ENCODE measurements at places on chromosomes 7 and 10. TPM values are rescaled to one million over a fixed set of nuclear protein-coding genes. Genes with fewer than 3 reads are reported as not detected.

DNA sequence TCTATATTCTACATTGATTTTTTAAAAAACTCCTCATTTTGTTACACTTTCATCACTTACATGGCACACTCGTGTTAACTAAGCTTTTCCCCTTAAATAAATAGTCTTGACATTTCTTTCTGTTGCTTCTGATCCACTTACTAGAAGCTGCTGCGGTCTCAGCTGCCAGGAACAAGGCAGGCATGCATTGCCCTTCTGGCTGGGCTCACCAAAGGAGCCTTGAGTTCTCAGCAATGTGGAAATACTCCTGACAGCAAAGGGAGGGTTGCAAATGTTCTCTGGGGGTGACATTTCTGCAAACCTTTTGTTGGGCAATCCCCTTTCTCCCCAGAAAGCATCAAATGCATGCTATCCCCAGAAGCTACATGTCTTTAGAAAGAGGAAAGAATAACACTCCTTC is 350.1 kb downstream of the PRPF18 start:
- no peak for DNase-seq

- no peak for DNase-seq
Measured at GRCh38 chr10:27457966-27458365, 46.1 kb upstream of the RAB18 start.

DNA sequence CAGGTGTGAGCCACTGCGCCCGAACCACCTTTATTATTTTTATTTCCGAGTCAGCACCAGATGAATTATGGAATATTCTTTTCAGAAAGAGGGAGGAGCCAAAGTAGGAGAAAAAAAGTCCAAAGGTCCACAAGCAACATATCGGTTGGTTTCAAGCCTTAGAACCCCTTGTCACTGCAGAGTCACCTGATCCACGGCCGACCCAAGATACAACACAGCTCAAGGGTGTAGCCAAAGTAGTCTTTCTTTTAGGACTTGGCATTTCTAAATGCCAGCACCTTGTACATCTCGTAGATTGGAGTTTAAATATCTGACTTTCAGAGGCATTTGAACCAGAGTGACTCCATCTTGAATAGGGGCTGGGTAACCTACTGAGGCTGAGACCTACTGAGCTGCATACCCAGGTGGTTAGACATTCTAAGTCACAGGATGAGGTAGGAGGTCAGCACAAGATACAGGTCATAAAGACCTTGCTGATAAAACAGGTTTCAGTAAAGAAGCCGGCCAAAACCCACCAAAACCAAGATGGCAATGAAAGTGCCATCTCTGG is 113.9 kb upstream of the ANLN start:
- no peak for DNase-seq

WNT16 gene
- not detected for polyA plus RNA-seq

HOXA13 gene
- 0.03 TPM for polyA plus RNA-seq

- DNase-seq = peak; percentile 86
Measured at GRCh38 chr10:14653271-14654161, 121.2 kb downstream of the FAM107B start.

CPA2 gene
- 0.58 TPM for polyA plus RNA-seq

DNA sequence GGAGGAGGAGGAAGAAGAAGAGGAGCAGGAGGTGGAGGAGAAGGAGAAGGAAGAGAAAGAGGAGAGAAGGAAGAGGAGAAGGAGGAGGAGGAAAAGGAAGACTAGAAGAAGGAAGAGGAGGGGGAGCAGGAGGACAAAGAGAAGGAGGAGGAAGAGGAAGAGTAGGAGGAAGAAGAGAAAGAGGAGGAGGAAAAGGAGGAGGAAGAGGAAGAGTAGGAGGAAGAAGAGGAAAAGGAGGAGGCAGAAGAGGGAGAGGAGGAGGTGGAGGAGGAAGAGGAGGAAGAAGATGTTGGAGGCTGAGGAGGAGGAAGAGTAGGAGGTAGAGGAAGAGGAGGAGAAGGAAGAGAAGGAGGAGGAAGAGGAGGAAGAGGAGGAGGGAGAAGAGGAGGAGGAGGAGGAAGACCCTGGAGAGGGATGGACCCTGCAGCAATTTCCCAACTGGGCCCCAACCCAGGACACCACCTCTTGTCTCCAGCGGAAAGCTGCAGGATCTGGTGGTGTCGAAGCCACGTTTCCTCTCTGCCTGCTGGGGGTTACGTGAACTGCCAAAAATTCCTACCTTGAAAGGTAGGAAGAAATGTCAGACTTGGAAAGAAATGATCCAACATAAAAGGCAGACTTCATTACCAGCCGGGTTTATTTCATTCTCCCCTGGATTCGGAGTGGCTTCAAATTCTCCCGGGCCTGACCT is 38.9 kb downstream of the COL26A1 start:
- DNase-seq = no peak

DNA sequence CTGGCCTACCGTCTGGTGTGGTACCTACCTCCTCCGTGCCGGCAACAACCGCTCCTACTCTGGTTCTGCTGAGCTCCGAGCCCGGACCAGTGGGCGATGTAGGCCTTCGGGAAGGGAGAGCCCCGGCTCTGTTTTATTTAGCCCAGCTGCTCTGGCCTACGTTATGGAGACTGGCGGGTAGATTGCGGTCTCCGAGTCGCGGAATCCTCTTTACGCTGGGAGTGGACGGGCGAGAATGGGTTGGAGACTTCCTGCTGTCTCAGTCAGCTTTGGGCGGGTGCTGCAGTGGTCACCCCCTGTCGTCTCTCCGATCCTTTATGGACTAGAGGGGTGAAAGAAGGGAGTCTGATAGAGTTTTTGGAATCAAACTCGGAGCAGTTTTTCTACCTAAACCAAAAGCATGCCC is 406 bp downstream of the CBLL1 start:
- DNase-seq = no peak

- DNase-seq = no peak
Measured at GRCh38 chr7:94059746-94060145, 55.6 kb upstream of the BET1 start.

DNA sequence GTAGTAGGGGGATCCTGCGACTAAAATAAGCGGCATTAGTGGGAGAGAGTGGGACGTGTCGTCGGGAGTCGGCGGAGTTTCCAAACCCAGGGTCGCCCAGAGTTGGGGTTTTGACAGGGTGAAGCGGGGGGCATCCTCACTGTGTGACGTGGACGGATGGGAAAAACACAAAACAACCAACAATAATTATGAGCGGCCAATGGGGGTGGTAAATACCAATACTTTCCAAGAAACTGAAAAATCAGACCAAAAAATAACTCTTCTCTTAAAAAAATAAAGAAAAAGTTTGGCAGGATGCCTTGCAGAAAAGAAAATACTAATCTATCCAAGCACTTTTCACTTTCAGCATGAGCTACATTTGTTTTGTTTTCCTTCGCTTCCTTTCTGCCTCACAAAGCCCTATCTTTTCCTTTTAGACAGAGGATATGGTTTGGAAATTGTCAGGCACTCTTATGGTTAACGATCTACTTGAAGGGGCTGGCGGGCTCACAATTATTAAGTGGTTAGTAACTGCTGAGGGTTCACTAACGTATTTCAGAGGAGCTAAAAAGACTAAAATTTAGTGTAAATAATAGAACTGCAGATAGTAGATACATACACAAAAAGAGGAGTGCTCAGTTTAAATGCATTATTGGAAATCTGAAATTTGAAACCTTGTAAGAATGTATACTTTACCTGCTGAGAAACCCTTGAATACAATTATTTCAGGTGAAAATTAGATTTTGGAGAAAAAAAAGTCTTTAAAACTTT is 802 bp upstream of the CDK6 start:
- peak; percentile 48 for DNase-seq

- DNase-seq = no peak
Measured at GRCh38 chr10:11204351-11204942, 186.8 kb downstream of the CELF2 start.

- DNase-seq = no peak
Measured at GRCh38 chr10:83190614-83191013, 948.7 kb upstream of the GHITM start.

Measured in renal pelvis (tissue), 12 donors.